ENCODE measurements at places on chromosomes 7 and 10. TPM values are rescaled to one million over a fixed set of nuclear protein-coding genes. Genes with fewer than 3 reads are reported as not detected.

EDRF1 gene
- total RNA-seq = 23.8 TPM

AKR1C8 gene
- not detected for total RNA-seq

KCNIP2 gene
- total RNA-seq = 11.9 TPM

PON1 gene
- not detected for total RNA-seq

NPC1L1 gene
- 0.16 TPM for total RNA-seq

GRCh38 chr10:8138471-8138870 is 84.0 kb downstream of the GATA3 start:
- no peak for DNase-seq

GRCh38 chr10:28113202-28113601 is 114.3 kb upstream of the ODAD2 start:
- no peak overlapping the region for H3K27ac ChIP-seq
- no peaks in the 10 kb centered on the region for H3K36me3 ChIP-seq
- no peaks in the 10 kb centered on the region for H3K4me1 ChIP-seq
- no peak for DNase-seq
- H3K4me3 ChIP-seq = no peak overlapping the region

GRCh38 chr7:121755286-121755685 is 117.7 kb upstream of the PTPRZ1 start:
- H3K27me3 ChIP-seq = no peaks in the 10 kb centered on the region
- H3K4me1 ChIP-seq = no peaks in the 10 kb centered on the region
- H3K4me3 ChIP-seq = no peak overlapping the region
- H3K27ac ChIP-seq = no peak overlapping the region

- no peaks in the 10 kb centered on the region for H3K4me1 ChIP-seq
- no peaks in the 10 kb centered on the region for H3K27me3 ChIP-seq
- H3K27ac ChIP-seq = no peak overlapping the region
- no peak overlapping the region for H3K4me3 ChIP-seq
Observed at GRCh38 chr10:77744245-77744644, 106.6 kb upstream of the KCNMA1 start.

DNA sequence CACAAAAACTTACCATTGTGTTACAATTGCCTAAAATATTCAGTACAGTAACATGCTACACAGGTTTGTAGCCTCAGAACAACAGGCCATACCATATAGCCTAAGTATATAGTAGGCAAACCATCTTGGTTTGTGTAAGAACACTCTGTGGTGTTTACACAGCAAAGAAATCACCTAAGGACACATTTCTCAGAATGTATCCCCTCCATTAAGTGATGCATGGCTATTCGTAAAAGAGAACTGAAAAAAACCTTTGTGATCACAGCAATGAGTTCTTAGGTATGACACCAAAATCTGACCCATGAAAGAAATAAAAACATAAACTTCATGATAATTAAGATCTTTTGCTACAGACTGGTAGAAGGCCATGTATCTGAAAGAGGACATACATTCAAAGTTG is 121.5 kb downstream of the JMJD1C start:
- no peaks in the 10 kb centered on the region for H3K36me3 ChIP-seq
- DNase-seq = no peak
- no peaks in the 10 kb centered on the region for H3K4me1 ChIP-seq
- no peaks in the 10 kb centered on the region for H3K27me3 ChIP-seq

GRCh38 chr7:151607464-151607867 is 87.8 kb upstream of the RHEB start:
- no peak overlapping the region for H3K4me3 ChIP-seq
- no peak overlapping the region for H3K27ac ChIP-seq
- no peaks in the 10 kb centered on the region for H3K36me3 ChIP-seq
- H3K4me1 ChIP-seq = no peaks in the 10 kb centered on the region
- no peak for DNase-seq
- no peaks in the 10 kb centered on the region for H3K27me3 ChIP-seq

GRCh38 chr7:131602304-131602993 is 46.0 kb upstream of the PODXL start:
- no peak for DNase-seq
- H3K4me3 ChIP-seq = no peak overlapping the region
- no peaks in the 10 kb centered on the region for H3K4me1 ChIP-seq

DNA sequence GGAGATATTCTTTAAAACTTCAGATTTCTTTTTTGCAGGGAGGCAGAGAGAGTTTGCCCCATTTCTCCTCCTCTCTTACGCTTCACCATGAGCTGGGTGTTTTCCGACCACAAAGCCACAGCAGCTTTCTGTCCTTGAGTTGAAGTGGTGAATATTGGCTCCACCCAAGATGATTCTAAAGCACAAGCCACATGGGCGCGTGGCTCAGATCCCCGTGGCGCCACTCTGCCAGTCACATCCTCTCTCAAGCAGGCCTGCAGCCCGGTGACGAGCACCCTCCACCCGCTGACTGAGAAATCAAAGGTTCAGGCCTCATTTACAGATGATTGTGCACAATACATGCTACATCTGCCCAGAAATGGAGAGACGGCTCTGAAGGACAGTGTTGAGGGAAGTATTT is 27.6 kb upstream of the RNF32 start:
- no peaks in the 10 kb centered on the region for H3K4me1 ChIP-seq
- no peak overlapping the region for H3K27ac ChIP-seq
- no peaks in the 10 kb centered on the region for H3K36me3 ChIP-seq

DNA sequence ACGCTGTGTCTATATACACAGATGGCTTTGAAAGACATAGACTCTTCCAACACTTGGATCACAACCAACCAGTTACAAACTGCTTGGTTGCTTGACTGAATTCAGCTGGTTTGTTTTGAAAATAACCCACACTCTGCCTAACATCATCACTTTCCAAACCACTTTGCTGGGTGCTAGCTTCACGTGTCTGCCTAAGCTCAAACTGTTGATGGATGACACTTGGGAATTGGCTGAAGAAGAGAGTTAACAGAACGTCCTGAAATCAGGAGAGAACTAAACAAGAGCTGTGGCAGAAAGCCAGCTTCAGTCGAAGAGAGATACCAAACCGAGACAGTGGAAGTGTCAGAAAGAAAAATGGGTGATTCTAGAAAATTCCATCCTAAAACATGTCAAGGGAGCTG is 420.8 kb upstream of the AUTS2 start:
- DNase-seq = no peak
- H3K27ac ChIP-seq = no peak overlapping the region
- H3K36me3 ChIP-seq = no peaks in the 10 kb centered on the region
- no peak overlapping the region for H3K4me3 ChIP-seq
- H3K27me3 ChIP-seq = no peaks in the 10 kb centered on the region

GRCh38 chr7:7131273-7131672 is 51.1 kb upstream of the C1GALT1 start:
- H3K4me1 ChIP-seq = no peaks in the 10 kb centered on the region
- no peaks in the 10 kb centered on the region for H3K27me3 ChIP-seq
- H3K4me3 ChIP-seq = no peak overlapping the region
- no peaks in the 10 kb centered on the region for H3K36me3 ChIP-seq
- no peak for DNase-seq
- no peak overlapping the region for H3K27ac ChIP-seq

DNA sequence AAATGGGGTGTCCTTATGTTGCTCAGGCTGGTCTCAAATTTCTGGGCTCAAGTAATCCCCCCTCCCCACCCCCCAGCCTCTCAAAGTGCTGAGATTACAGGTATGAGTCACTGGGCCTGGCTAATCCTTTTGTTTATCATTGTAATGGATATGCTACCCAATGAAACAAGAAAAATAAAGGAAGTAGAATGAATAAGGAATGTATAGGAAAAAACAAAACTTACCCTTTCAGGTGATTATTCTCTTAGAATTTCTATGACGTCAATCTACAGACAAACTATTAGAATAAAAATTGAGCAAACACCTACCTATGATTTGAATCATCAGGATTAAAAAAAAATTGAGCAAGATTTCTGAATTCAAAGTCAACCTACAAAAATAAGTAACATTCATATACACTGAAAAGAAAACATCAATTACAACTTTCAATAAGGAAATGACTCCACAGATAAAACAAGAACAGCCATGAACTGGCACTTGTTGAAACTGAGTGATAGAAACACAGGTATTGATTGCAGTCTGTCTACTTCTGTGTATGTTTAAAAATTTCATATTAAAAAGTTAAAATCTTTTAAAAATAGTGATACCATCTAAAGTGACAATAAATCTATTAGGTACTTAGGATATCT is 12.2 kb downstream of the ADAM12 start:
- no peak overlapping the region for H3K27ac ChIP-seq
- DNase-seq = no peak
- no peaks in the 10 kb centered on the region for H3K36me3 ChIP-seq
- no peak overlapping the region for H3K4me3 ChIP-seq
- H3K4me1 ChIP-seq = no peaks in the 10 kb centered on the region
- no peaks in the 10 kb centered on the region for H3K27me3 ChIP-seq

DNA sequence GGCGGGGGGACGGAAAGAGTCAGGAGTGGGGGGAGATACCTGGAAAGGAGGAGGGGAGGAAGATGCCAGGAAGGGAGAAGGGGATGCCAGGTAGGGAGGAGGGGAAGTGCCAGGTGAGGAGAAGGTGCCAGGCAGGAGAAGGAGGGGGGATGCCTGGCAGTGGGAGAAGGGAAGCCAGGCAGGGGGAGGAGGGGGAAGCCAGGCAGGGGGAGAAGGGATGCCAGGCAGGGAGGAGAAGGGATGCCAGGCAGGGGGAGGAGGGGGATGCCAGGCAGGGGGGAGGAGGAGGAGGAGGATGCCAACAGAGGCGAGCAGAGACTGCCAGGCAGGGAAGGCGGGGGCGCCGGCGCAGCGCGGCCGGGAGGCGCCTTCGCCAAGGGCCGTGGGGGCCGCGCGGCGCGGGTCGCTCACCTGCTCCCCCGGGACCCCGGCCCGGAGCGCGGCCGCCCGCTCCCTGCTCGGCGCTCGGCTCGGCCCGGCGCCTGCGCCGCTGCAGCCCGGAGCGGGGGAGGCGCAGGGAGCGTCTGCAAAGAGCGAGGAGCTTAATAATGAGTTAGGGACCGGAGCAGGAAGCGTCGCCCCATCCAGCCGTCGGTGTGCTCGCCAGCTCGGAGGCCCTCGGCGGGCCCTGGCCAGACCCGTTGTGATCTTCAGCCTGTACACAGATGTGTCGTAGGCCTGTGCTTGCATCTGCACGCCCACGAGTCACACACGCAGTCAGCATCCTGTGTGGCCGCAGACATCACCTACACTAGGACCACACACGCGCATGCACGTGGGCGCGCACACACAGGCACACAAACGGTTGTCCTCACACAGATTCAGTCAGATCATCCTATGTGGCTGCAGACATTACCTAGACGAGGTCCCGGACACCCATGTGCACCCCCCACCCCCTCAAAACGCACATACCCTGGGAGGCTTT is 28.4 kb upstream of the SMARCD3 start:
- H3K4me1 ChIP-seq = peaks cover 10% of the 10 kb centered on the region
- H3K27me3 ChIP-seq = peaks cover 2% of the 10 kb centered on the region
- no peak for DNase-seq
- H3K27ac ChIP-seq = peak overlapping the region; percentile 67
- no peaks in the 10 kb centered on the region for H3K36me3 ChIP-seq

DNA sequence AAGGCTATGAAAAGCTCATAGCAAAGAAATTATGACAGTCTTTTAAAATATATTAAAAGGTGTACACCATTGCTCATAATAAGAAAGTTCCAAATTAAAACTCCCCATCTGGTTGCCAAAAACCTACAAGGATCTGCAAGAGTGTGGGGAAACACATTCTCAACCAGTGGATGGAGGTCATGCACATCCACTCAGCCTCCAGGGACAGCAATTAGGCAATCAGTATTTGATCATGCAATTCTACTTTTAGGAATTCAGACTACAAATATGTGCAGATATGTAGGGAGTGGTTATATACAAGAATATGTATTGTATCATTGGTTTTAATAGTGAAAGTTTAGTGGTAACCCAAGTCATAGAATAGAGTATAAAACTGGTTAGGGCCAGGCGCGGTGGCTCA is 157.8 kb downstream of the FGFR2 start:
- no peaks in the 10 kb centered on the region for H3K36me3 ChIP-seq
- H3K27me3 ChIP-seq = no peaks in the 10 kb centered on the region
- H3K4me3 ChIP-seq = no peak overlapping the region
- H3K4me1 ChIP-seq = no peaks in the 10 kb centered on the region
- DNase-seq = no peak

GRCh38 chr7:91494450-91494849 is 230.2 kb downstream of the FZD1 start:
- H3K27me3 ChIP-seq = no peaks in the 10 kb centered on the region
- H3K4me3 ChIP-seq = no peak overlapping the region
- no peaks in the 10 kb centered on the region for H3K36me3 ChIP-seq
- DNase-seq = no peak
- H3K4me1 ChIP-seq = no peaks in the 10 kb centered on the region

- no peak overlapping the region for H3K4me3 ChIP-seq
- H3K36me3 ChIP-seq = no peaks in the 10 kb centered on the region
- no peak overlapping the region for H3K27ac ChIP-seq
- H3K27me3 ChIP-seq = no peaks in the 10 kb centered on the region
- H3K4me1 ChIP-seq = no peaks in the 10 kb centered on the region
Observed at GRCh38 chr10:33178026-33178755, 156.3 kb downstream of the NRP1 start.

GRCh38 chr10:49184642-49185111 is 3.5 kb downstream of the TMEM273 start:
- H3K27me3 ChIP-seq = no peaks in the 10 kb centered on the region
- no peak for DNase-seq
- H3K36me3 ChIP-seq = no peaks in the 10 kb centered on the region

GRCh38 chr10:72066318-72067284 is 21.8 kb downstream of the SPOCK2 start:
- H3K4me3 ChIP-seq = no peak overlapping the region
- DNase-seq = no peak
- H3K27ac ChIP-seq = no peak overlapping the region

- no peaks in the 10 kb centered on the region for H3K36me3 ChIP-seq
- no peaks in the 10 kb centered on the region for H3K4me1 ChIP-seq
- H3K27me3 ChIP-seq = peaks cover 10% of the 10 kb centered on the region
- H3K27ac ChIP-seq = no peak overlapping the region
- no peak overlapping the region for H3K4me3 ChIP-seq
- no peak for DNase-seq
Observed at GRCh38 chr10:6578251-6578771, 1.8 kb downstream of the PRKCQ start.

DNA sequence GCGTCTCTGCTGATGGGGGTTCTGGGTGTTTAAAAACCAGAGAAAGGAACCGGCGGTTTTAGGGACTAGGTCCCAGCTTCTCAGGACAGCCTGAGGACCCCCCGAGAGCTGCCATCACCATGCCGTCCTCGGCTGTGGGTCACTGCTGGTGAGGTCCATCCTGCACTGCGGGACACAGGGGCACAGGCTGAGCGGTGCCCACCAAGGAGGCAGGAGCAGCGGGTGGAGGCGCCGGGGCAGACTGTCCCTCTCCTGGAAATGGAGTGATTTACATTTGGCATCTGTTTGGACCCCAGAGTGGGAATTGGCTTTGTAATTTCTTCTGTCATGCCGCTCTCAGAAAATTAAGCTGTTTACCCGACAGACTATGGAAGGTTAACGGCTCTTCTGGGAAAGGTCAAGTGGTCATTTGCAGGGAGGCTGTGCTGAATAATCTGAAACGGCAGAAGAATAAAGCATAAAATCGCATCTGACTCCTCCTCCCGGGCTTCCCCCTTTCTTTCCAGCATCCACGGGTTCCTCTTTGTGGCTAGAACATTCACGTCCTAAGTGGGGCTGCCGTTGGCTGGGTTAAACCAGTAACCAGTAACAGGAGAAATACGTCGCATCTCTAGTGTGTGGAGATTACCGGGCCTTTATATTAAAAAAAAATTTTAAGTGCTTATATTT is 31.7 kb downstream of the LHPP start:
- H3K4me3 ChIP-seq = no peak overlapping the region
- H3K4me1 ChIP-seq = no peaks in the 10 kb centered on the region
- no peaks in the 10 kb centered on the region for H3K36me3 ChIP-seq
- no peaks in the 10 kb centered on the region for H3K27me3 ChIP-seq
- no peak for DNase-seq

Data from breast epithelium (tissue), 4 donors.